ENCODE measurements at places on chromosomes 3 and 15.

DNA sequence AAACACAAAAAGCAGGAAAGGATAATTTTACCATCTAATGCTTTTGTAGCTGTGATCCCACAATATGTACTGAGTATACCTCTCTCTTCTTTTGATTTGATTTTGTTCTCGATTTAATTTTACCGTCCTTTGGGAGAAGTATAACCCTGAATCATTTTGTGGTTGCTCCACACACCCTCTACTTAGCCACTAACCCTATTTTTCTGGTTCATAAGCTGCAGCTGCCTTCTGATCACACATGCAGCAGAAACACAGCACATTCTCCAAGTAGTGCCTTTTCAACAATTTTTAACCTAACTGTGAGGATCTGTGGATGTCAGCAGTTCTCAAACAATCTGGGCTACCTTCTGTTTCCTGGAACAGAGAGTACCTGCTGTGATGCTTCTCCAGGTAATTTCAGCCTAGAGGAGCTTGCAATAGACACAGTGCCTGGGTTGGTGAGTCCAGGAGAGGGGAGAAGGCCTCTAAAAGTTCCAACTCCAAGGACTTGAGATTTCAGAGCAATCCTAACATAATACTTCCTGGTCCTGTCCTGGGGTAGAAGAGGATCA is 40.3 kb downstream of the HGD start:
- DNase-seq = no peak

DNA sequence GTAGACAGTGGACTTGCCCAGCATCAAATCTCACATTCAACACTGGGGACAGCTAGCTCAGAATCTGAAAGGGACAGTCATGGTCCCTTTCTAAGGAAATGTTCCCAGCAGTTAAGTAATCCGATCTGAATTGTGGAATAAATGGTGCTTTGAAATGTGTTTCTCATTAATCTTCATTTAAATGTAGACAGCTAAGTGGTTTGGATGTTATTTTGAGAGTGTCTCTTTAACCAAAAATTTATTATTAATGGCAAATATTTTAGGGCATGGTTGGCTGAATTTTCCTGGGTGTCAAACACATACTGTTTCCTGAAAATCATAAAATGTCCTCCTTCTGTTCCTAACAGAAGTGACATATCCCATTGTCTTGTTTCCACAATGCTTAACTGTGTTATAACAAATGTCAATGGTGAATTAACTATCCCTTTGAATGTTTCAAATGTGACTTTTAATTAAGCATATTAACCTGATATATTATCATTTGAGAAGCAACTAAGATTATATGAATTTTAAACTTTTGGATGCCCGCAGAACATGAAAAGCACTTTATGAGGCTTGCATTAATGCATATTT is 210.8 kb downstream of the CHST2 start:
- DNase-seq = no peak

DNA sequence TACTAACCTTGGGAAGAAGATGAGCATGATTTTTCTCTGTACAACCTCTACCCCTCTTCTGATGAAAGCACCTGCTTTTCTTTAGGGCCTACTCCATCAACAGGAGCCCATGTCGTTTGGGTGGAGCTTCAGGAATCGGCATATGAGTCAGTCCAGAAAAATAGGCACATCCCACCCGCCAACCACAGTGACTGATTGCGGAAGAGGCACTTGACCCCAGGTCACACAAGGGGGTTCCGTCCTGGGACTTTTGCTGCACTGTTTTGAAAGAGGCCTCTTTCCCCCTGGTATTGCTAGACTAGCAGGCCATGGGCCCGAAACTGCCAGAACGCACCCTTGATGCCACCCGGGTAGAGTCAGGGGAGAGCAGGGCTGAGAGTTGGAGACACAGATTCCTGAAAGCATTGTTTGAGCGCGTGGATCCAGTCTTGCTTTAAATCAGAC is 19.3 kb upstream of the NRROS start:
- no peak for DNase-seq

DNA sequence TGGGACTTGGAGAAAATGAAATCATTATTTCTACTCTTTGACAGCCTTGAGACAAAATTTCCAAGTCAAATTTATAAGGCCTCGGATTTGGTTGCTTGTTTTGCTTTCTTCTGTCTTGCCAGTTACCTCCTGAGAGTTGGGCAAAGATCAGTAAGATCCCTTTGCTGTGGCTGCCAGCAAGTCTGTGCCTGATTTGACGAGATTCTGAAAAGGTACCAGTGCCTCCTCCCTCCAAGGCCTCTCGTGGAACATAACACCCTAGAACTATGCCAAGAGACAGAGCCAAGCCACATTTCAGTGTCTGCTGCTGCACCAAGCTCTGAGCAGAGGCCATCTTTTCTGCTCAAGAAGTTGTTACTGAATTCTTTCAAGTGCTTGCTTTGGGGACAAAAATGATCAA is 61.0 kb downstream of the GTPBP8 start:
- DNase-seq = no peak

DNA sequence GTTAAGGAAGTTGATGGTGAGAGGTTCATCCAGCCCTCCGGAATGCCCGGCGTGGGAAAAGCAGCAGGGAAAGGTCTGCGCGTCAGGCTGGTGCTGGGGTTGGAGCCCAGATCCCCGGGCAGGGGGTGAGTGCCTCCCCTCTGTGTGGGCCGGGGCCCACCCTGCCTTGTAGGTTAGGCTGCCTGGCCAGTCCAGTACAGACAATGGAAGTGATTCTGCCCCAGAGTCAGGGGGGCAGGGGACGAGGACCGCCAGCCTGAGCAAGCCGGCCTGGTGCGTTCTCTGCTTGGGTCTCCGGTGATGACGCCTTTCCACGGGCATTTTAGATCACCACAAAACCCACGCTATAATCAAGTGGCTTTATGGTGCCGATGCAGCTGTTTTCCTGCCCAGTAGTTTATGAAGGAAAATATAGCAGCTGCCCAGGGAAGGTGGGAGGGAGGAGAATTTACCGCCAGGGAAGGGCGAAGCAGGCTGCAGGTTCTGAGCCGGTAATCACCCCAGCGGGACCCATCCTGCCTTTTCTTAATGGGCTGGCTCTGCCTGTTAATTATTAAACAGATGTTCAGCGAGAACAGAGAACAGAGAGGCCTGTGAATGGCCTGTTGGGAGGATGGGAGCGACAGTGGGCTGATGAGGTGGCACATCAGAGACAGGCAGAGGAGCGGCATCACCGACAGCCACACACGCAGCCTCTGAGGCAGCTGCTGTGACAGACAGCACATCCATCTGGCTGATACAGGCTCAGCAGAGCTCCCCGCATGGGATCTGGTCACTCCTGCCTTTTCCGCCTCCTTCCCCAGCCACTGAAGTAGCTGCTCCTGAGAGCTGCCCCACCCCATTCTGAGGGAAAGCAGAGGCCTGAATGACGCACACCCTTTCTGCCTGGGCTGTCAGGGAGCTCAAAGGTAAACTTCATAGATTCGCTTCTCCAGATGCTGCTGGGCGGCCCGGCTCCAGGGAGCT is 35.2 kb downstream of the BDH1 start:
- DNase-seq = no peak

- DNase-seq = no peak
Observed at GRCh38 chr3:99186016-99186415, 284.5 kb upstream of the DCBLD2 start.

DNA sequence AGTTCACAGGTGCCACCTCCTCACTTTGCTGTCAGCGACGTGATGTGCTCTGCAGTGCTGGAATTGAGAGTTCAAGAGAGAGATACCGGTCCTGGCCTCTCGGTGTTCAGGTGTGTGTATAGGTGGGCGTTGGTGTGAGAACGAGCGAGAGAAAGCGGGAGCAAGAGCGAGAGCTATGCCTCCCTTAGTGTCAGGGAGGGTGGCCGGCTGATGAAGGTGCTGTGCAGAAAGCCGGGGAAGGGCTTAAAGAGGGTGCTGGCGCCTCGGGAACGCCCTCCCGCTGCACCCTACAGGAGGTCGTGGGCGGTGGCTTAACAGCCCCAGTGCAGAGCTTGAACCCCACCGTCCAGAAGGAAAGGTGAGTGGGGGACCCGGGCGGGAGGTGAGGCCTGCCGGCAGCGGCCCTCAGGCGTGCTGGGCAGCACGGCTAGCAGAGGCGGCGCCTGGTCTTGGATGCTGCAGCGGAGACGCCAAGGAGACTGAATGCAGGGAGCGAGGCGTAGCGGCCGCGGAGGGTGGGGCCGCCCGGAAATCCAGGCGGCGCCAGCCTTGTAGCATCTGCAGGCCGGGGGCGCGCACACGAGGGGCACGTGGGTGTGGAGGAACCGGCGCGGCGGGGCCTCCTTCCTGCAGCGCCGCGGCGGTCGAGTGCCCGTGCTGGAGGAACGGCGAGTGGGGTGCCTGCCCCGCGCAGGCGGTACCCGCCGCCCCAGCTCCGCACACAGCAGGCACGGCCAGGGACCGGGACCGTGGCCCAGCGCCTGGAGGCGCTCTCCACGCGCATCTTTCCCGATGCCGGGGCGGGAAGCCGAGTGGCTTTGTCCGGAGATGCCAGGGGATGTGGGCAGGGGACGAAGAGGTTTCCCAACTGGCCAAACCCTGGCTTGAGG is 246.8 kb upstream of the TOPAZ1 start:
- DNase-seq = no peak

- DNase-seq = no peak
Observed at GRCh38 chr3:45135959-45136358, 10.2 kb downstream of the CDCP1 start.

GRCh38 chr15:39699516-39700374 is 82.9 kb downstream of the FSIP1 start:
- DNase-seq = no peak

DNA sequence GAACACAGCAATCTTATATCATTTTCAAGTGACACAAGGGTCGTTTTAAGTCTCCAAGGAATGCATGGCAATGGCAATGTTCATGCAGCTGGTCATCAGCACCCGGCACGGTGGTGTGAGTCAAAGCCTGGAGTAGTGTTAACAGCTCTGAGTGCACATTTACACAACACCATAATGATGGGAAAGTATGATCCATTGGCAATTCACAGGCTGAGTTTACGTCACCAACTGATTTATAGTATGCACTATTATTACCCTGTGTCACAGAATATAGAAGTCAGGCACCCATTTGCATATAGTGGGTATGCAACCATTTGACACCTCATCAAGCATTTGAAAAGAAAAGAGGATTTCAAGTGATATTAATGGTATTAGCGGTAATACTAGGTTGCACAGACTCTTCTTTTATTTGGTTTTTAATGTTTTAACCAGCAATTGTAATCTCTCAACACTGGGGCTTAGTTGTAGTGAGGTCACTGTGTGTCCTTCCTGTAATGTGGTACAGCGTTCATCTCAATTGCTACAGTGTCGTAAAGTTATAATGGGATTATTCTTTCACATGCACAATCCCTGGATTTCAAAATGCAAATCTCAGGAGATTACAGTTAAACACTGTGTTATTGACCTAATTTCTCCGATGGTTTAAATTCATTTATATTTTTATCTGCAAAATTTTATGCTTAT is 113.8 kb downstream of the C3orf38 start:
- no peak for DNase-seq

DNA sequence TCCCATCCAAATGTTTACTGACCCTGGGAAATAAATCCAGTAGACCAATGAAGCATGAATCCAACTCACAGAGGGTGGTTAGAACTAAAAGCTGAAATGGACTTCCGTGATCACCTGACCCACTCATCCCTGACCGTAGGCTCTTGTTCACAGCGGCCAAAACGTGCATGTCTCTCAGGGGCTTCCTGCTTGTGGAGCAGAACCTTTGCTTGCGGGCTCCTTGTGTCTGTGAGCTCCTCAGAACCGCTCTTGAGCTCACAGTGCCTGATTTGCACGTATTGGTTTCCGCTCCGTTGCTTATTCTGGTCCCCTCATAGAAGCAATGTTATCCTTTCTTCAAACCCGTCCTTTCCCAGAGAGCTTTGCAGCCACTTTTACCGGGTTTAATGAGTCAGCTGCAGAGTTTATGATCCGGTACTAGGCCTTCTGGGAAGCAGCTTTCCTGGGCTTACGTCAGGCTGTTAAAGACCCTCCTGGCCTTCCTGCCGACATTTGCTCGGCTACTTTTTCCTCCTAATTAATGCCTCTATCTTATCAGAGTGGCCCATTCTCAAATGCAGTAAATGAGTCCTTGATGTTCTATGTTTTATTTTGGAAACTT is 35.4 kb downstream of the LIPC start:
- no peak for DNase-seq

DNA sequence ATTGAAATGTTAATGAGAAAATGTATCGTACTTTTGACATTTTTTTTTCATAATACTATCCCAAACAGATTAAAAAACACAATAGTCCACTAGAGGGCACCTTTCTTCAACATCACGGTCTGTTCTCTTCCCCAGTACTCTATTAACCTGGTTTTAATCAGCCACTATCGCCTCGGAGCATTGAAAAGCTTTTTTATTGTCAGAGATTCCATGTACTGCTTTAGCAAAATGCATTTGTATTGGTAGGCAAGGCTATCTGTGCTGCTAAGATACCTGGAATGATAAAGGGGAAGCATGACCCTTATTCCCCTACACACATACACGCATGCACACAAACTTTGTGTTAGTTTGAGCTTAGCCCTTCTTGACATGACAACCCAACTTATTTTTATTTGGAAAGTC is 160.1 kb upstream of the IL12A start:
- DNase-seq = no peak

DNA sequence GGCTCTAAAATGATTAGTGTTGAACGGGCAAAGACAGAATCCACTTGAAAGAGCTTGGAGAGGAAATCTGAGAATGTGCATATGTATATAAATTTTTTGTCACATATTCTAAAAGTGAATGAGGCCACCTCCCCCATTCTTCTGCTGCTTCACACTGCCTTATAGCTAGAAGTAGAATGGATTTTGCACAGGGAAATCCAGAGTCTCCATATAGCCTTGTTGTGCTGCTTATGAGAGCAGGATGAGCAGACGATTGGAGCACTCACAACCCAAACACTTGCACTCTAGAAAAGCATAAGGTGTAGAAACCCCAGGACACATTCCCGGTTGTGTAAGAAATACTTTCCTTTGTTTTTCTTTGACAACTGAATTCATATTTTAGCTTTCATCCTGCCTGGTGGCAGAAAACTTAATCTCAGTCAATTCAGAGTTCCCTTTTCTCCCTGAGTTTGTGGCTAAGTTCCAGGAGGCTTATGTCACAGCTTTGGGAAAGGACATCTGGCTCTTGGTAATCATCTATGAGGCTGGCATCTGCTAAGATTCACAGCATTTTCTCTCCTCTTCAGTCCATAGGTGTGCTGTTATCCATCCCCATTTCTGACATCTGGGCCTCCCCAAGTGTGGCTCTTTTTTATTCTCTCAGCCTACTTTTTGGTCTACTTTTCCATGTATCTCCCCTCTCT is 188.4 kb upstream of the PFN2 start:
- DNase-seq = no peak

DNA sequence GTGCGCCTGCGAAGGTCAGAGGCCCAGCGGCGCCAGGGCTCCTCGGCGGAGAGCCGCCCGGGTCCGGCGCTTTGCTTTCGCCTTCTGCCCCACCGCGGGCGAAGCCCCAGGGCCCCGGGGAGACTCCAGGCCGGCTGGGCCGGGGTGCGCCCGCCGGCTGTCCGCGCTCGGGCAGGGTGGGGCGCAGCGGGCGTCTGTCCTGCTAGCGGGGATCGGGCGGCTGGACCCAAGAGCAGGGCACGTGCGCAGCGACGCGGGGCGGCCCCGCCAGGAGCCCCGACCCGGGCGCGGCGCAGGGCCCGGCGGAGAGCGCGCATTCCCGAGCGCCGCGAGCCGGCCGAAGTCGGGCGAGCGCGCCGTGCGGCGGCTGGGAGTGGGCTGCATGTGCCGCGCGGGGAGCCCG is 569 bp upstream of the ALDH1A3 start:
- no peak for DNase-seq

- no peak for DNase-seq
Observed at GRCh38 chr3:129549805-129550204, 6.8 kb downstream of the H1-8 start.

GRCh38 chr15:72237029-72237852 is 6.3 kb upstream of the PKM start:
- peak; percentile 76 for DNase-seq

GRCh38 chr3:167445491-167445890 is 28.4 kb downstream of the SERPINI2 start:
- no peak for DNase-seq

Data from stimulated activated CD4-positive, alpha-beta T cell treated with anti-CD3 and anti-CD28 coated beads, Interleukin-15, amount 100 ng/mL, for 48 hours (primary cell).